ENCODE measurements at places on chromosomes 7 and 10.

GRCh38 chr10:45452743-45453452 is 78.9 kb downstream of the ALOX5 start:
- DNase-seq: no peak

- no peak for DNase-seq
These were observed 23.9 kb downstream of the GOLGA7B start for GRCh38 chr10:97873569-97873968.

- no peak for DNase-seq
These were observed 20.7 kb upstream of the RAPGEF5 start for GRCh38 chr7:22377703-22378102.

DNA sequence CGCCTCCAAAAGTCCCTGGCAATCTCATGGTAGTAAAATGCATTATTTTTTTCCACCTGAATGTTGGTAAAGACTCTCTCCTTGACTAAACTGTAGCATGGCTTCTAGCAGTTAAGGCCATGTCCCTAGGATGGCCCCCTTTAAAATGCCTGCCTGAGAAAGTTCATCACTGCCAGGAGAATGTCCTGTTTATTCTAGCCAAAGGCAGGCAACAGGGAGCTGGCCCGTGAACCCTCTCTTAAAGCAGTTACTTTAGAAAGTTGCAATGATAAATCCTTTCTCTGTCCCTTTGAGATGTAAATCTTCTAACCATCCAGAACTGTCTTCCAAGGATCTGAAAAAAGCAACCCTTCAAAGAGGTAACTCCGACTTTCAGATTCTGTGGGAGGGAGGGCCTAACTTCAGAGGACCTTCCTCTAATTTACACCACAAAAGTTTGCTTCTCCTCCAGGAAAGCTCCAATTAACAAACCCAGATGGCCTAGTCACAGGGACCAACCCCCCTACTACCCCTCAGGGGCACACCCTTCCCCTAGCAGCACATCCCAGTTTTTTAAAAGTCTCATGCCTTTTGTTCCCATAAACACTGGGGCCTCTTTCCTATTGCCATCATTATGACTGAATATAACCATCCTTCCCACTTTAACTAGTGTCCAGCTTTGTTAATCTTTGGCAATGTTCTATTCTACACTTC is 5.5 kb downstream of the DNTT start:
- no peak for DNase-seq

- DNase-seq: no peak
These were observed 29.8 kb upstream of the SP8 start for GRCh38 chr7:20816372-20816959.

DNA sequence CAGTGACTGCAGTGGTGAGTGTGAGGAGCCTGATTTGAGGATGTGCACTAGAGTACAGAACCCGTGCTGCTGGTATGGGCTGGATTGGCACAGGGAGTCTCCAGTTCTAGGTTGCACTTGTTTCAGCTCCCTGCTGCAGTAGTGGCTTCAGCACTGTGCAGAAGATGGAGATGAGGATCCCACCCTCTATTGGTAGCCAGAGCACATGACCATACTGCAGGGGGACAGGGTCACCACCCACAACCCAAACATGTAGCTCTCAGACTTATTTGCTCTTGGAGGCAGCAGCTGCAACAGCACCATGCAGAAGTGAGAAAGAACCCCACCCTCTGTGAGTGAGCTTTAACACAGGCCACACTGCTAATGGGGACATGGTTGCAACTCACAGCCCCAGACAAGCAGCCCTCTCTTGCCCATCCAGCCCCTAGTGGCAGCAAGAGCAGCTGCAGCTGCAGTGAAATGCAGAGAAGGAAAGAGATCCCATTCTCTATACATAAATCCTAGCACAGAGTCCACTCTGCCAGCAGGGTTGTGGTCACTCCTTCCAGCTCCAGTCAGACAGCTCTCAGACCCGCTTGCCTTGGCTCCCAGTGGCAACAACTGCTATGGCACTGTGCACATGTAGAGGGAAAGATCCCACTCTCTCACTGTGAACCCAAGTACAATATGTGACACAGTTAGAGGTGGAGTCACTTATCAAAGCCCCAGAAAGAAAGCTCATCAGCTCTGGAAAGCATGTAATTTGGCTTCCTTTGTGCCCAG is 51.4 kb upstream of the SCIN start:
- no peak for DNase-seq

DNA sequence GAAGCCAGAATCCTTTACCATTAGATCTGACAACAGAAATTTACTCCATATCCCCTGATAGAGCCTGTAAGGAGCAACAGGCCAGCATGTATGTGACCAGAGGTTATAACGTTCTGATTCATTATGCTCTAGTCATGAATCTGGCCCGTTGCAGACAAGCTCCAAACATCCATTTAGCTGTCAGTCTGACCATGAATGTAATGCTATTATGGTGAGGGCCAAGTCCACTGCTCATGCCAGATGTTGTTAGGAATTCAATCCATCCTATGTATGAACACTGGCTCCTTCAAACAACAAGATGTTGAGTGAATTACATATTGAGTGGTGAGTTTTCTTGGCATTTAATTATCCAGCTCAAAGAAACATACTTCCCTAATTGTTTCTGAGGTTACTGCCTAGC is 610.1 kb upstream of the ANKRD30A start:
- no peak for DNase-seq

- DNase-seq: no peak
These were observed 32.0 kb downstream of the SLC29A3 start for GRCh38 chr10:71351087-71351486.

DNA sequence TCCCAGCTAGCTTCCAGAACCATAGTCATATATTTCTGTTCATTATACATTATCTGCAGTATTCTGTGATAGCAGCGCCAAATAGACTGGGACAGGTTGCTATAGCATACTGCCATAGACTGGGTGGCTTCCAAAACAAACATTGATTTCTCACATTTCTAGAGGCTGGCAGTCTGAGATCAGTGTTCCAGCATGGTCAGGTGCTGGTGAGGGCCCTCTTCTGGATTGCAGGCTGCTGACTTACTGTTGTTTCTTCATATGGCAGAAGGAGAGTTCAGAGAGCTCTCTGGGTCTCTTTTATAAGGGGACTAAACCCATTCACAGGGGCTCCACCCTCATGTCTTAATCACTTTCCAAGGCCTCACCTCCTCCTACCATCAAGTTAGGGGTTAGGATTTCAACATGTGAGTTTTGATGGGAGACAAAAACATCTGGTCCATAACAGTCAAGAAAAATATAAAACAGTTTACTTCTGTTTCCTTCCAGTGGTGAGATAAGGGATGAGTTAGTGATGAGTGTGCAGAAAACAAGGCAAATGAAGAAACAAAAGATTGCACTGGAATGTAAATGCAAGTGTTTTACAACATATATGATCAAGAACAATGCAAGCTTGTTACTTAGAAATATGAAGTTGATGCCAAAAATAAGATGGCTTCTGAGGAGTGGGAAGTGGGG is 399.0 kb upstream of the C7orf33 start:
- DNase-seq: no peak

DNA sequence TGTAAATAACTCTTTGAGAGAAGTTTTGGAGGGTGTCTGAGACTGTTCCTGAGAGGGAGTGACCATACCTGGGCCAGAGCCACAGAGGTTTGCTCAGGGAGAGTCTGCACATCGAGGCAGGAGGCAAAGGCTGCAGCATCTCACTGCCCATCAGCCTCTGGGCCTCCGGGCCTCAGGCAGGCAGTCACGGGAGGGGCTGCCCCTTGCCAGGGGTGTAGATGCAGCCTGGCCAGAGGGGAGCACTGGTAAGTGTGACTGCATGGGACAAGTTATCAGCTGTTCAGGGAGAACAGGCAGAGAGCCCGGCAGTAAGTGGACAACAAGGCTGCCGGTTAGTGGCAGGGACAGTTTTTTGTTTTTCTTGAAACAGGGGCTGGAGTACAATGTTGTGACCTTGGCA is 55.9 kb downstream of the ZNF467 start:
- no peak for DNase-seq

DNA sequence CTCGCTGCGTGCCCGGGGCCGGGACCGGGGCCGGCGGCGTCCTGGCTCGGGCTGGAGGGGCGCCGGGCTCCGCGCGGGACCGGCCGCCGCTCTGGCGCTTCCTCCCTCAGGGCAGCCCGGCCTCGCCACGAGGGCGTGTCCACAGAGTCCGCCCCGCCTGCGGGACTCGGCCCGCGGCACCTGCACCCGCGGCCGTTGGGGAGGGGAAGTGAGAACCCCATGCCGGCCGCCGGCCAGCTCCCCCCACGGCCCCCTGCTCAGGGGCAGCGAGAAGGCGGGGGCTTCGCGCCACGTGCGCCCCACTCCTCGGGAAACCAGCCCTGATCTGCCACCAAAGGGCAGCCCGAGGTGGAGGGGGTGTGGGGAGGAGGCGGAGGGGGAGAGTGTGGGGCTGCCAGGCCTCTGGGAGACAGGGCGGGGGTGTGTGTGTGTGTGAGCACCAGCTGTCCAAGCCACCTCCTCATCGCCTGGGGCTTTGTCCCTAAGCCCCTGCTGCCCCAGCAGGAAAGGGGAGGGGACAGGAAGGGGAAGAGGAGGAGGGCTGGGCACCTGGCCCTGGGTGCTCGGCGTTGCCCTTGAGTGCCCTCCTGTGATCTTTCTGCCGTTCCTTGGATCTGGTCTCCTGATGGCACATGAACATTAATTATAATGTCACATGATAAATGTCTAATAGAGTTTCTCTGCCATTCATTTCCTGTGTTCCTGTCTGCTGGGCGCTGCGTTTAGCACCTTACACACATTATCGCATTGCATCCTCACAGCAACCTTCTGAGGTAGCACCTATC is at the start of gene PIK3AP1:
TSS of gene PIK3AP1 (minus strand) at position 93 of the 785 bp plus-strand sequence. CDS start 120 bp downstream, outside the sequence.
- DNase-seq: peak; percentile 20

GRCh38 chr10:89042562-89042961 is 52.0 kb downstream of the FAS start:
- no peak for DNase-seq

DNA sequence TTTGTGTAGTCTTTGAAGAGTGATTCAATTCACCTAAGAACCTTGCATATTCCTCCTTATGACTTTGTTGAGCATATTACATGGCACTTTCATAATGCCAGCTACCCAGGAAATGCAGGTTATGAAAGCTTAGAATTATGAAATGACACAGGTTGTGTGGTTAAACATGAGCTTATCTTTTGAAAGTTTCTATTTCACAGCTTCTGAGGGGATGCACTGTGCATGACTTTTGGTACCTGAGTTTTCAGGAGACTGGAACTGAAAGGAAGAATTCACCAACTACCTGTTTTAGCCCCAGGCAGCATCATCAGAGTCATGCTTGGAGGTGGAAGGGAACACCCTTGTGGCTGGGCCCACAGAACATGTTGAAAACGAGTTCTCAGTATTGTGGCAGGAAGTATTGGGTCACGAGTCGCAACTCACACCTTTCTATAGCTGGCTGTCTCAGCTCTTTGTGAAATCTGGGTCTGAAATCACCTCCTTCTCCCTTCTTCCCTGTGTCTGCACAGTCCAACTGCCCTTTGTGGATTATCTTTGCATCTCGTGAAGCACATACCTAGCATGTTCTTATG is 228.2 kb downstream of the PTEN start:
- DNase-seq: peak; percentile 36

DNA sequence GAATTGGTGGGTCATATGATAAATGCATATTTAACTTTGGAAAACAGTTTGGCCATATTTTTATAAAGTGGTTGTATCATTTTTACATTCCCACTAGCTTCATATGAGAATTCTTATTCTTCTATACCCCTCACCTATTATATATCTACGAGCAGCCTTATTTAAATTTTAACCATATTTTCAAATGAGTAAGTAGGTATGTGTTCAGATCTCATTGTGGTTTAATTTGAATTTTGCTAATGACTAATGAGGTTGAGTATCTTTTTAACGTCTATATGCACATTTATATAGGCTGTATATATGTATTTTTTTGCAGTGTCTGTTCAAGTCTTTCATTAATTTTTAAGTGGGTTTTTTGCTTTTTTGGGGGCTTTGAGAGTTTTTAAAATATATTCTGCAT is 14.2 kb downstream of the RAB18 start:
- DNase-seq: no peak

GRCh38 chr10:71253981-71254818 is 41.8 kb downstream of the UNC5B start:
- no peak for DNase-seq

DNA sequence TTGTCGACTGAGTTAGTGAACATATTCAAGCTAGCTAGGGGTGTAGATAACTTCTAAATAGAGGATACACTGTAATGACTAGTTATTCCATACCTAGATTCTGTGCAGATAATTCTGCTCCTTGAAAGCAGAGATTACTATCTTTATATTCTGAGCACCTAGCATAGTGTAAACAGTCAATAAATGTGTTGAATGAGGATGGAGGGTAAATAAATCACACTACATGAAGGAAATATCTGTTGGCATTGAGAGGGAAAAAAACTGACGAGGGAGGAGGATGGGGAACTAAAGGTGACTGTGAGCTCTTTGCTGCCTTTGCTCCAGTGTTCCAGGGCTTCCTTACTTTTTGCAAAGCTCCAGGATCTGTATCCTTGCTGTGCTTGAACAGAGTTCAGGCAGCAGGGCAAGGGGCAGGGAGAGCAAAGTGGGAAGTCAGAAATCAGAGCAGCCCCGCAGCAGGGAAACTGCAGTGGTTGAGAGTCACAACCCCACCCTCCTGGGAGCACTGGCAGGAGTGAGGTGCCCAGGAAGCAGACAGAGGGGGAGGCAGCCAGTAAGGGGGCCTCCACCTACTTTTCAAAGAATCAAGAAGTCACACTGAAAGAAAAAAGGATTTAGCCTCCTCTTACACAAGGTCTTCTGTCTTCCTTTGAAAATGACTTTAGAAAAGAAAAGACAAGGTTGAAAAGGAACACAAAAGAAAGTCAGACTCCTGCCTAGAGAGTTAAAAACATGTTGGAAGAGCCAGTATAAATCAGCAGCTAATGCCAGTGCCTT is 71.8 kb upstream of the LRRN3 start:
- DNase-seq: no peak

DNA sequence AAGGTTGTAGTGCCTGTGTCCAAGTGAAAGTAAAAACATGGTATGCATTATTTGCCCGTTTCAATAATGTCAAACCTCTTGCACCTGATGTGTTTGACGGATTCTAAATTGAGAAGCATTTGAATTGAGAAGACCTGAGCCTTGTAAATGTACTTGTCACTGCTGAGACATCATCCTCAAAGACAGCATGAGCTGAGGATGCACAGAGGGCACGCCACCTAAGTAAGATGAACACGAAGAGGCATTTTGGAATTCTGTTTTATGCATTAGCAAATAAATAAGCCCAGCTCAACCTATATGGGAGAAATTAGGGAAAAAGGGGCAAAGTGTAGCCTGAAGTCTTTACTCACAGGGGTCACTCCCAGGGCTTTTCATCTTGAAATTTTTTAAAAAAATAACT is 73.8 kb upstream of the SORCS1 start:
- no peak for DNase-seq

- DNase-seq: no peak
These were observed 70.4 kb downstream of the RALA start for GRCh38 chr7:39693812-39694211.

GRCh38 chr10:49444349-49444748 is 48.5 kb upstream of the DRGX start:
- no peak for DNase-seq

Measured in stimulated activated CD4-positive, alpha-beta T cell treated with anti-CD3 and anti-CD28 coated beads, Interleukin-1b, Interleukin-23, amount 100 ng/mL, for 4 hours (primary cell).